ENCODE measurements at places on chromosomes 16 and 17.

DNA sequence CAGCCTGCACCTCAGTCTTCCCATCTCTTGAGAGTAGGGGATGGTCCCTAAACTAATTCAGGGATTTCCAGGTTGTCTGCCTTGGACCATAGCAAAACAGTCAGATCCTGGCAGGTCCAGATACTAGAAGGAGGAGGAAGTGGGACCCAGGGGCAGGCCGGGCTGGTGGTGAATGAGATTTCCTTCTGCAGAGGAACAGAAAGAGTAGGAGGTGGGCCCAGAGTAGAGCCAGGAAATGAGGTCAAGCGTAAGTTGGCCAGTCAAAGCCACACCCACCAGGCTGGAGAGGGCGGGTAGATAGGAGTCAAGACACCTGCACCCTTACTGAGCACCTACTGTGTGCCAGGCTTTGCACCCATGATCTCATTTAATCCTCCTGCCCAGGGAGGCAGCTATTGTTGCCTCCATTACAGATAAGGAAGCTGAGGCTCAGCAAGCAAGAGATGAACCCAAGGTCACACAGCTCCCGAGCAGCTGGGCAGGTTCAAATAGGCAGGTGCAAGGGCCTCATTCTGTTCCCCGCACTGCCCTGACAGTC, 2.6 kb downstream of the CDH5 start:
- no peak for DNase-seq

GRCh38 chr16:75109732-75110243, 6.8 kb downstream of the LDHD start:
- DNase-seq, result no peak

GRCh38 chr16:72626623-72627022, 421.3 kb downstream of the ZFHX3 start:
- DNase-seq, result no peak

DNA sequence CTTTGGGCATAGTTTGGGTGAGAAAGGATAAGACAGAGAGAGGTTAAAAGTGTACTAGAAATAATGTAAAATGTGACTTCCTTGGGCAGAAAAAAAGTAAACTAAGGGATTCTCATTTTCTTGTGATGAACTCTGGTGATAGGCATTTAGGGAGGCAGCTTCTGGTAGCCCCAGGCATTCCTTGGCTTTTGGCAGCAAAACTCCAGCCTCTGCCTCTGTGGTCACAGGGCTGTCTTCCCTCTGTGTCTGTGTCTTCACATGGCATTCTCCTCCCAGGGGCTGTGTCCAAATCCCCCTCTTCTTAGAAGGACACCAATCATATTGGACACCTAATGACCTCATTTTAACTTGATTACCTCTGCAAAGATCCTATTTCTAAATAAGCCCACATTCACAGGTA, 54.7 kb downstream of the HS3ST3B1 start:
- no peak for DNase-seq

GRCh38 chr16:31202414-31203375, at the start of gene PYCARD:
TSS of gene PYCARD (minus strand) at chr16:31202760. CDS start at chr16:31202690, 70 bp downstream.
- no peak for DNase-seq

DNA sequence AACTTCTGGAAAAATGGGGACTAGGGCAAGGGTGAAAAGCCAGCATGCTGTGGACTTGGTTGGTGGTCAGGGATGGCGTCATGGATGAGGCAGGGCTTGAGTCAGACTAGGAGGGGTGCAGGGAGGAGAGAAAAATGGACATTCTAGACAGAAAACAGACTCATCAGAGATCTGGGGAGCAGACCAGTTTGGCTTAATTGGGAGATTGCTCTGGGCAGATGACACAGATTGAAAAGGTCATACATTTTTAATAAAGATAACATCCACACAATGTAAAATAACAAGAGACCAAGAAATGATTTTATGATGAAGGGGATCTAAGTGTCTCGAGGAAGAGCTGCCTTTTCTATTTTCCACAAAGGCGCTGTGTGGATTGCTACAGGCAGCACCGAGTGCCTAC, 326.3 kb downstream of the XYLT1 start:
- DNase-seq, result no peak

- no peak for DNase-seq
Observed at GRCh38 chr17:35912339-35912912, 18.1 kb downstream of the RDM1 start.

DNA sequence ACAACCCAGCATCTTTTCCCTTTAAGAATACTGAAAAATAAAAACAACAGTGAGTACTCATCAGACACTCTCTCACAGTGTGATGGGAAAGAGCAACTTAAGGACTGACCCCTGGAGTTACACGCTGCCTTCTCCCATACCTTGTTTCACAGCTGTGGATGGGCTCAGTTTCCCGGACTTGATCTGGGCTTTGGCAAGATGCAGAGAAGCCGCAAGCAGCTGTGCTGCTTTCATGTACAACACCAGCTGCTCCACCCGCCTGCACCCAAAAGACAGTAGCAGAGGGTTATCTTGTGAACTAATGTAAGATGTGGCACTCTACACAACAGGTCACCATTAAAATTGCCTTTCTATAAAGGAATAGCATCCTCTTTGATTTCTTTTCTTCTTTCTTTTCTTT, 32.7 kb upstream of the ALDH3A1 start:
- DNase-seq, result no peak

Measured in stimulated activated CD8-positive, alpha-beta memory T cell treated with anti-CD3 and anti-CD28 coated beads, Interleukin-4, amount 100 ng/mL, for 1 hour (primary cell).